ENCODE measurements at places on chromosomes 2 and 18.

GRCh38 chr2:3519255-3520205 is at the start of gene ADI1:
TSS of gene ADI1 (minus strand) at chr2:3519531. CDS start at chr2:3519487, 44 bp downstream.
- no peak for DNase-seq

DNA sequence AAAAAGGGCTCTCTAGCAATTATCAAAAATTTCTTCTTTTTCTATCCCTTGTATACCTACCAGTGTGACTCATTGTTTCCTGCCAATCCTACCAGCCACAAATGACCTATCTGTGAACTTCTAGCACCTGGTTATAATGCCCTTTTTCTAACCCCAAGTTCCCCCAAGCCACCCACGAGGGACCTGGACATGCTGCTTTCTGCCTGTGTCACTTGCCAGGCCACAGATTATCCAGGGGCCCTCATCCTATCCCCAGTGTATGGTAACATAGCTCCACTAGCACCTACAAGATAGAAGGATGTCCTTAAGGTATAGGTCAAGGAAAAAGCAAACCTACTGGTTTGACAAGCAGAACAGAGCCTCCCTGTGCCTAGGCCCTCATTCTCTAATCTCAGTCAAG is 26.8 kb downstream of the AAK1 start:
- DNase-seq, result no peak

DNA sequence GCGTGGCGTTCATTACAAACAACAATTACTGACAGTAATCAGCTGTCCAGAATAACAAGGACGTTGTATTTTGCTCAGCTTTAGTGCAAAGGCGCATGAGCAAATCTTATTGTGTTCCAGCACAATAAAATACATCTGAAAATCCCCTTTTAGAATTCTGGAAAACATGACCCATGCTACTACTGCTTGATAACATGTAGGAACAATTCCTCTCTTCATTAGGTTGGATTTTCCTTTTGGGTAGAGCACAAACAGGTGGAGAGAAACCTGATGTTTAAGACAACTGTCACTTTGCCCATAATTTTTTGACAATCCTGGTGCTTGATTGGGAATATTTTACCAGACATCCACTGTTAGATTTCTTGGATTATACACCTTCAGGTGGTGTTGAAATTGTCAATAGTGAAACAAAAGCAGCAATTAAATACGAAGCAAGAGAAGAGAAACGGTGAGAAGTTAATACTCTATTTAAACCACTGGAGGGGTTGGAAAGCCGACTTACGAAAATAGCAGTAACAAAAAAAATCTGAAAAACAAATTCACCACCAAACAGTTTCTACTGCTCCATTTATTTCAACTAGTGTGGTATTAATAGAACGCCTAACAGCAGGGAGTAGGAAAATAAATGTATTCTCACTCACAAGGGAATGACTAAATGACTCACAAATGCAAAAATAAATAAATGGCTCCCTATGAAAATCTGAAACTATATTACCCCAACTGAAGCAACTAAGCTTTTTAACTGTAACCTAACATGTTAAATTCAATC is 102.7 kb downstream of the CPO start:
- no peak for DNase-seq

- no peak for DNase-seq
Observed at GRCh38 chr2:197207598-197207997, 103.0 kb downstream of the ANKRD44 start.

DNA sequence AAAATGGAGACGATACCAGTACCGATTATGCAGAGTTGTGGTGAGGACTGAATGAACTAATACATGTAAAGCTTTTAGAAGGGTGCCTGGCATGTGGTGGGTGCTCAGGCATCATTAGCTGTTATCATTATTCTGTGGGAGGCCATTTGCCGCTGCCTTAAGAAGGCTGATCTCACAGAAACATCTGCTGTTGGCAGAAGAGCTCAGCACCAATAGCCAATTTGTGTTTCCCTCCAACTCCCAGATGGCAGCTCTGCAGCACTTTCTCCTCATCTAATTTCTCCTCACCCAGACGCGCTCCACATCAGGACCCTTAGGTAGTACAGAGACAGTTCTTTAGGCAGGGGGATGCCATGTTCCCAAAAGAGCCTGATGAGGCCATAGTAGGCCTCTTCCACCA is 15.8 kb upstream of the CYP1B1 start:
- no peak for DNase-seq

DNA sequence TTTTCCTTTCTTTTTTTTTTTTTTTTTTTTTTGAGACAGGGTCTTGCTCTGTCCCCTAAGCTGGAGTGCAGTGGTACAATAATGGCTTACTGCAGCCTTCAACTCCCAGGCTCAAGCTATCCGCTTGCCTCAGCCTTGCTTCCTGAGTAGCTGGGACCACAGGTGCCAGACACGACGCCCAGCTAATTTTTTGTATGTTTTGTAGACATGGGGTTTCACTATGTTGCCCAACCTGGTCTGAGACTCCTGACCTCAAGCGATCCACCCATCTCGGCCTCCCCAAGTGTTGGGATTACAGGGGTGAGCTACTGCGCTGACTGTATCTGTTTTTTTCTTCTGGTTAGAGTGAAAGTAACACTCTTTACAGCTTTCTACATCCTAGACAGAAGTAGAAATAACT is 240.3 kb upstream of the FBXO11 start:
- no peak for DNase-seq

DNA sequence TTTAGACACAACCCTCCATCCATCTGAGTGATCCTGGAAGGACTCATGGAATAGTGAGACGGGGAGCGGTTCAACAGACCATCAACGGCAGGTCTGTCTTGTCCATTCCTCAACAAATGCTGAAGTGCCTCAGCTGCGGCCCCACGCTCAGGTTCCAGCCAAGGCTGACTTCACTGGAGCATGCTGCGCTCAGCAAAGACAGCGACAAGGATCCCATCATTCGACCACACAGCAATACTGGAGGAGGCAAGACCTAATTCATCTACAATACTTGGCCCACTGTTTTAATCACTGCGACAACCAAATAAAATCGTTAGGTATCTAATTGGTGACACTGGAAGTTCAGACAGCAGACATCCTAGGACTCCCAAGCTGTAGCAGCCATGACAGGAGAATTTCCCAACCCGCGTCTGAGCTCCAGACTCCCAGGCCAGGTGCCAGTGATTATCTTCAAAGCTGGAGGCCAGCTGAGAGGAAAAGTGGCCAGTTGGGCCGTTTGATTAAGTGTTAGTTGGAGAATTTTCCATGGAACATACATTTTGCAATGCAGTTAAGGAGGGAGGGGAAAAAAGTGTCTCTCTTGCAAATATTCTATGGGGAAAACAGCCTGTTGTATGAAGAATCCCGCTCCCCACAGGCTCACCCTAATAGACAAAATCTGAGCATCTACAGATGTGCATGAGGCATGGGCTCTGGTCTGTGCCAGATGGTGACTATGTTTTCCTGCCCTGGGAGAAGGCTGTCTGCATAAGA is 92.5 kb upstream of the SLC35G4 start:
- DNase-seq, result no peak

DNA sequence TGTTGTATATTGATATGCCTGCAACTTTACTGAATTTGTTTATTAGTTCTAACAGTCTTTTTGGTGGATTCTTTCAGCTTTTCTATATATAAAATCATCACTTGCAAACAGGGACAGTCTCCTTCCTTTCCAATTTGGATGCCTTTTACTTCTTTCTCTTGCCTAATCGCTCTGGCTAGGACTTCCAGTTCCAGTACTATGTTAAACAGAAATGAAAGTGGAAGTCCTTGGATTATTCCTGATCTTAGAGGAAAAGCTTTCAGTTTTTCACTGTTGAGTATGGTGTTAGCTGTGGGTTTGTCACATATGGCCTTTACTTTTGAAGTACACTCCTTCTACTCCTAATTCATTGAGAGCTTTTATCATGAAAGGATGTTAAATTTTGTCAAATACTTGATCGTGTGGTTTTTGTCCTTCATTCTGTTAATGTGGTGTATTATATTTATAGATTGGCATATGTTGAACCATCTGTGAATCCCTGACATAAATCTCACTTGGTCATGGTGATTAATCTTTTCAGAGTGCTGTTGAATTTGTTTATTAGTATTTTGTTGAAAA is 52.9 kb downstream of the REL start:
- no peak for DNase-seq

- DNase-seq, result no peak
Observed at GRCh38 chr2:241029599-241030332, 31.3 kb downstream of the SNED1 start.

DNA sequence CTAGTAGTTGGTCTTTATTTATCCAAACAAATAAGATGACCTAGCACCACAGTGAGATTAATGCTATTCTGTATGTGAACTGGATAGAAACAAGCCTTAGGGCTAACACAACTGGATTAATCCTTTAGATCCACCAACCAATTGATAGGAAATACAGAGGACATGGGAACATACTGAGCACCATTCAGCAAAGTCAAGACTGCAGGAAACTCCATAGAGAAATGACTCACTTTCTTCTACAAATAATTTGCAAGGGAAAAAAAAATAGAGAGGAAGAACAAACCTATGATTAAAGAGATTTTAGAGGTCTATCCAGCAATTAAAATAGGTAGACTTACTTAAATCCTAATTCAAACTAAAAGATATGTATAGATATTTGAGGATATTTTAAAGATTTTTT is 23.9 kb downstream of the WDFY1 start:
- DNase-seq, result no peak

DNA sequence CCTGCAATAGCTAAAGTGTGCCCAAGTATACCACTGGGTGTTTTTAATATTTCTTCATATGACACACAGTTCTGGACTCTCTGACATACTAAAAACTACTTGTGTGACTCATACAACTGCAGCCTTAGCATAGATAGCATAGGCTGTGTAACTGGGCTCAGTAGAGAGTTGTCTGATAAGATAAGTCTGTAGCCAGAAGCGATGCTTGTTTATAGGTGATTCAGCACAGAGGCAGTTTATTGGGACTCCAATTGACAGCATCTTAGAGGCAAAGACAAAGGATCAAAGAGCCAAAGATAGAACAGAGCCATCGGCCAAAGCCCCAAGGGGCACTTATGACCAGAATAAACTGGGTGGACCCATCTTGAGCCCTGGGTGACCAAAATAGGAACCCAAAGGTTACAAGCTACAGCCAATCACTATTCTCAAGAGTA is 42.3 kb downstream of the AAK1 start:
- peak; percentile 43 for DNase-seq

- DNase-seq, result no peak
Observed at GRCh38 chr2:222637067-222637466, 18.8 kb downstream of the FARSB start.

- no peak for DNase-seq
Observed at GRCh38 chr2:7523481-7524120, 606.4 kb downstream of the RNF144A start.

DNA sequence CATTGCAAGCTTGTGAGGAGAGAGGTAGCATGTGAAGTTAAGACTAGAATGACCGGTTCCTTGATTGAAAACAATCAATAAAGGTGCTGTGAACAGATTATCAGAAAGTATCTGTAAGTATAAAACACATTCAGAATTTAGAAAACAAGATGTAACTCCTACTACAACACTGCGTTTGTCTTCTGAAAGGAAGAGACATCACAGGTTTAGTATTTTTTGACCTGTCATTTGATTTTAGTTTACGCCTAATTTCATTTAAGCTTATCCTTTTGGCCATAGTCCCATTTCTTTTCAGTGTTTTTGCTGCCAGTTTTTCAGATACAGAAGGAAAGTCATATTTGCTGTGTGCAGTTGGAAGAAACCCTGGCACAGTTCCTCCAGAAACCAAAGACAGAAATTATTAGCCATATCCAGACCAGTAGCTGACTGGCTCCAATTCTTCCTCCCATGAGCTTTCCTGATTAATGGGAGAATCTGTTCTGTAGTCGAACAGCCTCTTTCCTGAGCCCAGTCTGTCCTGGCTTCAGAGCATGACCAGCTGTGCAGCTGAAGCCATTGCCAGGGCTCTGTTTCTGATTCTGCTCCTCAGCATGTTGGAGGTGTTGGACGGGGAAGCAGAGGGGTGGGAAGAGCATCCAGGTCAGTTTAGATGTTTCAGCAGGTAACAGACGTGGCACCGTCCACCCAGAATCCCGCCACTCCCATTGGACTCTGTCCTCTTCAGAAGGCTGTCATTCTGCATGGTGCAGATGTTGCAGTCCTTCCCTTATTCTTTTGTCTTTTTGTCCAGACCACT is 61.0 kb downstream of the CRIM1 start:
- no peak for DNase-seq

- DNase-seq, result no peak
Observed at GRCh38 chr2:28577791-28578680, 82.2 kb downstream of the PLB1 start.

GRCh38 chr2:128684523-128684922 is 365.9 kb upstream of the HS6ST1 start:
- DNase-seq, result no peak

DNA sequence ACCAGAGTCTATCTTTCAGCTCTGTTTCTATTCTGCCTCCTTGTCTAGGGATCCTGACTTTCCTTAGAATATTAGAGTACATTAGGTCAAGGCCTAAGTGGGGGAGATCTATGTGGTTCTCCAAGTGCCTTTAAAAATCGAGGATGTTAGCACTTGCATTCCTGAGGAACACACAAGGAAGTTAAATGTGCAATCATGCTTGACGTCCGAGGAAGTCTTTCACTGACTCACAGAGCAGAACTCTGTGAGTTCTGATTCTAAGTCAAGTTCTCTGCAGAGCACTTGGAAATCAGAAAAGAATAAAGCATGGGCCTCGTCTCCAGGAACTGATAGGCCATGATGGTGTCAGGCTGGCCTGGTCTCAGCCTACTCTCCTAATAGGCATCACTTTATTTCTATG is 17.2 kb downstream of the FHOD3 start:
- DNase-seq, result no peak

DNA sequence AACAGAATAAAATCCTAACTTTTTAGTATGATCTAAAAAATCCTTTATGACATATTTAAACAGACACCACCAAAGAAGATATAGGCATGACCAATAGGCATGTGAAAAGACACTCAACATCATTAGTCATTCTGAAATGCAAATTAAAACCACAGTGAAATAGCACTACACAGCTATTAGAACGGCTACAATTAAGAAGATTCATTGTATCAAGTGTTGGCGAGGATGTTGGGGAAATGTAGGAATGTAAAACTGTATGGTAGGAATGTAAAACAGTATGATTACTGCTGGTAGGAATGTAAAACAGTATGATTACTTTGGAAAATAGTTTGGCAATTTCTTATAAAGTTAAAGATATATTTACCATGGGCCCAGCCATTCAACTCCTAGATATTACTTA is 253.3 kb upstream of the TCF4 start:
- no peak for DNase-seq

GRCh38 chr2:222955008-222955407 is 94.2 kb downstream of the ACSL3 start:
- DNase-seq, result no peak

DNA sequence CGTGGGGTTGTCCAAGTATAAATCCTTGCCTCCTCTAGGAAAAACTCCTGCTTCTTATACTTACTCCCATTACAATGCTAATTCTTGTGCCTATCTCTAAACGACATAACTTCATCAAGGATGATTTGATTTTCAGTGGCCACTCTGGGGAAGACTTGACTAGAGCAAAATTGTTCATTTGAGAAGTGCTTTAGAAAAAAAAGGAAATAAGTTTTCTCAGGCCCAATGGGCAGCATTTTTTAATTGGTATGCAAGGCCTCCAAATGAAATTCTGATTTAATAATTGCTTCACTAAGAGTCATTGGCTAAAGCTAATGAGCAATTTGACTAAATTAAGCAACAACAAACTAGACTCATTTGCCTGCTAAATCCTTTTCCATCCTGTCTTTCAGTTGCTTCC is 496.1 kb downstream of the TSN start:
- no peak for DNase-seq

- no peak for DNase-seq
Observed at GRCh38 chr2:99691926-99692325, 202.1 kb upstream of the REV1 start.

Measured in pulmonary artery endothelial cell (primary cell).